MG63 (cell line): ENCODE measurements at places on chromosomes 16 and 17. TPM values are rescaled to one million over a fixed set of nuclear protein-coding genes. Genes with fewer than 3 reads are reported as not detected.

ACE gene
- 0.40 TPM in 1 of 2 replicates, not detected in the other for total RNA-seq

ZNF597 gene
- total RNA-seq: 0.03 and 0.62 TPM in 2 replicates

HBQ1 gene
- not detected in 2 replicates for total RNA-seq

PRSS27 gene
- total RNA-seq: 0.22 and 1.7 TPM in 2 replicates

VMO1 gene
- not detected in 2 replicates for total RNA-seq

SPATA22 gene
- not detected in 2 replicates for total RNA-seq

UMOD gene
- total RNA-seq: not detected in 2 replicates

GNAO1 gene
- total RNA-seq: 0.92 and 2.6 TPM in 2 replicates

BAIAP3 gene
- total RNA-seq: 1.1 TPM in 1 of 2 replicates, not detected in the other

CBFA2T3 gene
- not detected in 2 replicates for total RNA-seq

PITPNM3 gene
- 1.4 and 2.0 TPM in 2 replicates for total RNA-seq

KRT33B gene
- 0.17 and 2.0 TPM in 2 replicates for total RNA-seq

PLCD3 gene
- total RNA-seq: 9.4 and 13.3 TPM in 2 replicates

NPW gene
- total RNA-seq: not detected in 2 replicates

NKD1 gene
- 0.07 and 0.12 TPM in 2 replicates for total RNA-seq

TBC1D3D gene
- total RNA-seq: not detected in 2 replicates

TMEM238L gene
- not detected in 2 replicates for total RNA-seq

ITGA3 gene
- total RNA-seq: 162 and 248 TPM in 2 replicates

ITGAE gene
- total RNA-seq: 8.4 and 16.9 TPM in 2 replicates

RBFOX1 gene
- total RNA-seq: not detected in 2 replicates

OSBPL7 gene
- total RNA-seq: 3.6 and 11.4 TPM in 2 replicates

PRSS33 gene
- total RNA-seq: not detected in 2 replicates

FAM20A gene
- not detected in 2 replicates for total RNA-seq

CD300LF gene
- not detected in 2 replicates for total RNA-seq

VASN gene
- total RNA-seq: 55.7 and 68.7 TPM in 2 replicates

TNP2 gene
- total RNA-seq: not detected in 2 replicates

MT1M gene
- 5.2 and 26.7 TPM in 2 replicates for total RNA-seq

SNTB2 gene
- total RNA-seq: 13.1 and 33.6 TPM in 2 replicates

EVI2A gene
- total RNA-seq: 0.39 and 0.66 TPM in 2 replicates

ABCC12 gene
- total RNA-seq: not detected in 2 replicates

NHLRC4 gene
- not detected in 2 replicates for total RNA-seq

KRTAP4-5 gene
- total RNA-seq: not detected in 2 replicates

CDRT15L2 gene
- not detected in 2 replicates for total RNA-seq

GSE1 gene
- 9.3 and 19.1 TPM in 2 replicates for total RNA-seq
